NCI-H146 (cell line): ENCODE measurements at places on chromosomes 13 and 19.

DNA sequence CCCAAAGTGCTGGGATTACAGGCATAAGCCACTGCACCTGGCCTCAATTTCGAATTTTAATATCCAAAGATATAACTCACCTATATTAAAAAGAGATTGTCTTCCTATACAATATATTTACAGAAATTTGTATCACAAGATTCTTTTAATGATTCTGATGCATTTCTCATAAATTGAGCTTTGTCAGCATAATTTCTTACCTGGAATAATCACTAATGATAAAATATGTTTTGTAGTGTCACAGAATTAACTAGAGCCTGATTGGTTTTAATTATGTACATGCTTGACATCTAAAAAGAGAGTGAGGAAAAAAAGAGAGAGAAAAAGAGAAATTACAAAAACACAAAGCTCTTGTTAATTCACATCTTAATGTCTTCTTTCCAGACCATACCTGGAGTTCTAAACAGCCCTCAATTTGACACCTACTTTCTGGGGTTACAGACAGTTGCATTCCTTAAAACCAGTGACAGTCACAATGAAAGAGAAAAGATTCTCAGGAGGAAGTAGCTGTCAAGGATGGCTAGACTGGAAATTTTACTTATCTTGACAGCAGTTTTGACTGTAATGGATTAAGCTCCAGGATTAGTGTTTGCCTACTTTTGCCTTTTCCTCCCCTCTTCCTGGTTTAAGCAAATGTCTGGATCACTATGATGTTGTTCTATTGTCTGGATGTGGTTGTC, 214.4 kb downstream of the SPRY2 start:
- DNase-seq: no peak

- no peak for DNase-seq
Observed at GRCh38 chr13:109781384-109782065, 4.9 kb downstream of the IRS2 start.

DNA sequence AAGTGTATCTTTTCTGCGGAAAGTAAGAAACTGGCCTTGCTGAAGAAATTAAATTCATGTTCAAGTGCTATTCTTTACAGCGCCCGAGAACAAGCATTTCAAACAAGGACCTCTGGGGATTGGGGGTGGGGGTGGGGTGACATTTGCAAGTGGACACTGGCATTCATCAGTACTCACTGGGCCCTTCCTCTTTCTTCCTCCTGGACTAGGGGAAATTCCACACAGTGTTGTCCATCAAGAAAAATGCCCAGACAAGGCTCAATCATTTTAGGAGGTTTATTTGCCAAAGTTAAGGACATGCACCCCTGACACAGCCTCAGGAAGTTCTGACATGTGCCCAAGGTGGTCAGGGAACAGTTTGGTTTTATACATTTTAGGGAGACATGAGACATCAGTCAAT, 22.9 kb upstream of the OR10H1 start:
- no peak for DNase-seq

GRCh38 chr13:24313439-24313838, 4.1 kb downstream of the C1QTNF9 start:
- DNase-seq: no peak

GRCh38 chr13:51764184-51765141, 39.5 kb downstream of the DHRS12 start:
- peak; percentile 33 for DNase-seq
